ENCODE measurements at places on chromosomes 2 and 18.

DNA sequence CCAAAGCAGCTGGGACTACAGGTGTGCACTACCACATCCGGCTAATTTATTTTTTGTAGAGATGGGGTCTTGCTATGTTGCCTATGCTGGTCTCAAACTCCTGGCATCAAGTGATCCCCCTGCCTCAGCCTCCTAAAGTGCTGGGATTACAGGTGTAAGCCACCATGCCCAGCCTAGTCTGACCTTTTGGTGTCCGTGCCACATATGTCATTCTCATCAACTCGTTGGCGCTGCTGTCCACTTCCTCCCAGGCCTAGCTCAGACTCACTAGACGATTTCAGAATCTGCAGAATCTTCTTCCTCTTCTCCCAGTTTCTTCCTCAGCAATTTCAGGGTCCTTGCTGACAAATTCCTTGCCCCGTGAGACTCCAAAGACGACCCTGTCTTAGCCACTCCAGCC lies 39.8 kb upstream of the DNMT3A start:
- no peak for DNase-seq

DNA sequence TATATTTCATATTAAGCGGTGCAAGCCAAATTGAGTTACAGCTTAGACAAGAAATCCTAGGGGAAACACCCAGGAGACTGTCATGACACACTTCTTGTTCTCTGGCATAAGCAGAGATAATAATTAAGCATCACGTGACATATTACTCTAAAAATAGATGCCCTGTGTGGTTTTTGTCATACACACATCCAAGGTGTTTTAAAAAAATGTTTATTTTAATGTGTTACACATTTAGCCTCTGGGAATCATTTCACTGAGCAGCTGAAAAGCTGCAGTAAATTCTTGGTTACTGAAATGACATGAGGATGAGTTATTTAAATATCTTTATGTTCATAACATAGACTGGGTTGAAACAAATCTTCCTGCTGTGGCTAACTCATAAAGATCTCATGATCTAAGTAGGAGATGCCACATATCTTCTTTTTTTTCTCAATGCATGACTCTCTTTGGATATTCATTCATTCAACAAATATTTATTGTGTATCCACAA lies 38.0 kb upstream of the ERMN start:
- DNase-seq, result no peak

DNA sequence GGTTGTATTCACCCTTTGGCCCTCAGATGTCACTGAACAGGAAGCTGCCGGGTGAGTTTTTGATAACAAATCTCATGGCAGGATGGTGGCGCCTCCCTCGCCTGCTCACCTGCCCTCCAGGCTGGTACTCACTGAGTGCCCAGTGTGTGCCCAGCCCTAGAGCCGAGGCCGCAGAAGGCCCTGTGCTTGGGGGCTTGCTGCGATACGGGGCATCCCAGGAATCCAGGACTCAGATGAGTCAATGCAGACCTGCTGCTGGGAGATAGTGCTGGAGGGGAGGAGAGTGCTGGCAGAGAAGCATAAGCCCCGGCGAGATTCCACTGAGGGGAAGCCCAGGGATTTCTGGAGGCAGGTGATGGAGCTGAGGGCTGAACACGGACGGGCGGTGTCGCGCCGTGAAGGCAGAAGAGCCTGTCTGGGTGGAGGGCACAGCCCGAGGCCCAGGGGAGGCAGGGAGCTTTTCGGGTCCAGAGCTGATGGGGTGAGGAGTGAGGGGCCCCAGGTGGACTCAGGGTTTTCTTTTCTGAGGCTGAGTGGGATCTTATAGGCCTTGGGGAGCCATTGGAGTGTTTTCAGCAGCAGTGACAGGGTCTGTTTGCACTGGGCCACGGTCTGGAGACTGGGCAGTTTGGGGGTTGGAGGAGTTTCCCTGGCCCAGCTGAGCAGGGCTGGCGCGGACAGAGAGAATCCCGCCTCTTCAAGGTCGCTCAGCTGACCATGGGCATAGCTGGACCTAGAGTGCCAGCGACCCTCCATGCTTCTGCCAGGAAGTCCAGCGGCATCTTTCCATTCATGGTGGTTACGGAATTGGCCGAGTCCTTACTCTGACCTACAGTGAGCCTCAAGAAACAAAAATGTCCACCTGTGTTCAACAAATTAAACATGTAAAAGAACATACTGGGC lies 35.5 kb downstream of the LDLRAD4 start:
- no peak for DNase-seq

GRCh38 chr2:42964439-42965083 lies 172.2 kb upstream of the HAAO start:
- DNase-seq, result no peak

DNA sequence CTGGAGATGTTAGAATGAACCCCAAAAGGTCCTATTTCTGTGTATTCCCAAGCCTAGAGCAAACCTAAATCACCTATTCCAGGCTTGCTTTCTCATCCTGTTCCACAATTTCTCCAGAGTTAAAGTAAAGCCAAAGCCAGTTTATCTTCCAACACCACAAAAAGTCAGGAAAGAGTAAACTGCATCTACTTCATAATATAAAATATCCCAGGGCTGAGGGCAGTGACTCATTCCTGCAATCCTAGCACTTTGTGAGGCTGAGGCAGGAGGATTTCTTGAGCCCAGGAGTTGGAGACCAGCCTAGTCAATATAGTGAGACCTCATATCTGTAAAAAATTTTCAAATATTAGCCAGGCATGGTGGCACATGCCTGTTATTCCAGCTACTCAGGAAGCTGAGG lies 241.4 kb downstream of the CDH20 start:
- DNase-seq, result no peak
